ENCODE measurements at places on chromosomes 11 and 22.

DNA sequence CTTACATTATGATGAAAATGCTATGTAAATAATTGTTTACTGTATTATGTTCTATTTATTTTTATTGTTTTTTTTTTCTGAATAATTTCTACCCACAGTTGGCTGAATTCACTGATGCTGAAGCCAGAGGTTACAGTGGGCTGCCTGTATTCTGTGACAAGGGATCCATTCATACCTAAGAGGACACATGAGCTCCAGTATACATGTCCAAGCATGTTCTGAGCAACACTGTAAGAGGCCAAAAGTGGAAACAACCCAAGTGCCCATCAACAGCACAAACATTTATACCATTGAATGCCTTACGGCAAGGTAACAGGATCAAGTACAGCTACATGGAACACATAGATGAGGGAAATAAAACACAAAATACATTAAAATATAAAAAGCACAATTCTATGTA is 1.4 kb upstream of the SRSF8 start:
- peak; percentile 28 for DNase-seq

DNA sequence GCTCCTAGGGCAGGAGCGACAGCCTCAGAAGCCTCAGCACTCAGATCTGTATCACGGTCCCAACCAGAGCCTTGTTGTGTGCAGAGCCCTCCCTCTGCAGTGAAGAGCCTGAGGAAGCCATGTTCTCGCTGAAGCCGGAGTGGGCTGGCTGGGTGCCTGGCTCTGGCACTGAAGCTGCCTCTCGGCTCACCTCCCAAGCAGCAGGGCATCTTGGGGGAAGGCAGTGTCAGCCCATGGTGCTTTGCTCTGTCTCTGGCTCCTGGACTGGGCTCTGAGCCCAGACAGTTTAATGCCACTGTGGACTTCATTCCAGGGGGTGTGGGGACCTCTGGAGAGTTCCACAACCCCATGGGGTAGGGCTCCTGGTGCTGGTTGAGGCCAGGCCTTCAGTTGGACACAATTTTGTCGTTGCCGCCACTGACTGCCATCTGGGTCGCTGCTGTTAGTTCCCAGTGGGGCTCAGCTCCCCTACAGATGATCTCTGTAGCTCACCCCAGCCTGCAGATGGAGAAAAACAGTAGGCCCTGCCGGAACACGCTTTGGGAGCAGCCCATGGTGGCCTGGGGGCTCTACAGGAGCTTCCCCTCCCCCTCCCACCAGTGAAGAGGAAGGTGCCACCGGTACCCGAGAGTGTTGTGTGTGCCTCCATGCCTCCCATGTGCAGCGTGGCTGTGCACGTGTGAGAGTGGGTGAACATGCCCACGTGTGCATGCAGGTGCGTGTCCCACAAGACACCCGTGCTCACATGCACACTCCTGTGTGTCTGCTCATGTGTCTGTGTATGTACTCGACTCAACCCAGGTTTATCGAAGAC is 86.5 kb upstream of the B3GAT1 start:
- DNase-seq, result no peak

GRCh38 chr22:24986816-24987215 is 34.3 kb downstream of the KIAA1671 start:
- no peak for DNase-seq

GRCh38 chr22:46052801-46053562 is 76.0 kb upstream of the WNT7B start:
- peak; percentile 58 for DNase-seq

- peak; percentile 65 for DNase-seq
These were observed 451.3 kb downstream of the TBC1D22A start for GRCh38 chr22:47213571-47214230.

- peak; percentile 85 for DNase-seq
These were observed at the start of gene APOL4 for GRCh38 chr22:36201630-36202319. APOL4 (minus strand) TSS chr22:36201809; CDS start chr22:36201734, 75 bp downstream.

- no peak for DNase-seq
These were observed 88.1 kb upstream of the GAL start for GRCh38 chr11:68596231-68596630.

DNA sequence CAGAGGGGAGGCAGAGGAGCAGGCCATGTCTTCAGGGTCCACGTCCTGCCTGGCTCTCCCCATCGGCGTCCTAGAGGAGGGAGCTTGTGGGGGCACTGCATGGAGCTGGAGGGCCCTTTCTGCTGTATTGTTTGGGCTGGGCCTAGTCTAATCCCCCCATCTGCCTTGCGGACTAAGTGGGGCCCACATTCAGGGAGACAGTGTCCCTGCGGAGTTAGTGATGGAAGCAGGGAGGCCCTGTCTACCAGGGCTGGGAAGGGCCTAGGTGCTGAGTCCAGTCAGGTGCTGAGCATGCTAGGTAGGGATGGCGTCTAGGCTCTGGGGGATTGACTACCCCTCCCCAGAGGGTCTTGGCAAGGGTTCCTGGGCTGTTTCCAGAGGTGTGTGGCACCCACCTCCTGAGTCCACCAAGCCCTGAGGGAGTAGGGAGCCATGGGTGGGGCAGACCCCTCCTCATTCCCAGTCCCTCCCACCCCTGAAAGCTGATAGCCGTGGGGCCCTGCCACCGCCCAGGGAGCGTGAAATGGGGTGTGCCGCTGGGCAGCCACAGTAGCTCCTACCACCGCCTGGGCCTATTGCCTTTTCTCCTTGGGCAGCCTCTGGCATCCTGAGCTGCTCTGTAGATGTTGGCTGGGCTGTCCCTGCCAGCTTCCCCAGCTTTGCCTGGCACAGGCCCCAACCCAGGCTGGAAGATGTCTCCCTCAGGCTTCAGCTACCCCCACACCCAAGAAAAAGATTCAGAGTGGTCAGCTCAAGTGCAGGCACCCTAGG is 1.9 kb upstream of the POLD4 start:
- no peak for DNase-seq

DNA sequence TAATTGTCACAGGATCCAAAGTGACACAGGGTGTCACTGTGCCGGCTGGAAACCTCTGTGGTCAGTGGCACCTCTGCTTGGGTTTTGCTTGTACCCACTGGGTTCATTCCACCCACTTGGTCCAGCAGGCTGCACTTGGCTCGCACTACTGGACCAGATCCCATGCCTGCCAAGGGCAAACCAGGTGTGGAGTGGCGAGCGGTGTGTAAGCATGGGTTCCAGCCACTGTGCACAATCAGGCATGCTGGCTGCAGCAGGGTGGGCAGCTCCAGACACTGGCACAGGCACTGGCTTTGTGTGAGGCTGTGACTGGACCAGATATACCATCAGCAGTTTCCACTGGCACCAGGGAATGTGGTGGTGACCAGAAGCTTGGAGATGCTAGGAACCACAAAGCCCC is 261.4 kb downstream of the KCNA4 start:
- DNase-seq, result no peak

DNA sequence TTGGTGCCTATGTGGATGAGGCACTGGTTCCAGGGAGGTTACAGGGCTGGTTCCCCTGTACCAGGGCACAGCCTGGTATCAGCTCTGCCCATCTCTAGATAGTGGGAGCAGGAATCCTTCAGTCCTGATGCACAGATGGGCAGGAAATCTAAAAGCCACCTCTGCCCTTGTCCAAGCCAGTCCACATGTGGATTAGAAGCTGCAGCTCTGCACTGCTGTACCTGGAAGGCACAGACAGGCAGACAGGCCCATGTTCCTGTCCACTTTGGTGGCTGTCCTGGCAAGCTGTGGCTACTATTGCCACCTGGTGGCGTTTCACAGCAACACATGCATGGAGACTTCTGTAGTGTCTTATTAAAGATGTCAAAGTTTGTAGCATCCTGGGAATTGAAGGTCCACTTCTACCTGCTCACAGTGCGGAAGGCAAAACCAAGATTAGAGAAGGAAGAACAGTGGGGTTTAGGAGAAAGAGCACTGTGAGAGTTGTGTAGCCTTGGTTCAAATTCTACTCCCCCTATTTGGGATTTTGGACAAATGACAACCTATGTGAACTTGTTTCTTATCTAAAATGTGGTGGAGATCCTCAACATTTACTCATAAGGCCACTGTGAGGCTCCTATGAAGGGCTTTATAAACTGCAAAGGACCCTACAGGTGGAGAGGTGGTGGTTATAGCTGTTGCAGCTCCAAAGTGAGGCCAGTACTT is 30.1 kb downstream of the NAV2 start:
- DNase-seq, result peak; percentile 66

DNA sequence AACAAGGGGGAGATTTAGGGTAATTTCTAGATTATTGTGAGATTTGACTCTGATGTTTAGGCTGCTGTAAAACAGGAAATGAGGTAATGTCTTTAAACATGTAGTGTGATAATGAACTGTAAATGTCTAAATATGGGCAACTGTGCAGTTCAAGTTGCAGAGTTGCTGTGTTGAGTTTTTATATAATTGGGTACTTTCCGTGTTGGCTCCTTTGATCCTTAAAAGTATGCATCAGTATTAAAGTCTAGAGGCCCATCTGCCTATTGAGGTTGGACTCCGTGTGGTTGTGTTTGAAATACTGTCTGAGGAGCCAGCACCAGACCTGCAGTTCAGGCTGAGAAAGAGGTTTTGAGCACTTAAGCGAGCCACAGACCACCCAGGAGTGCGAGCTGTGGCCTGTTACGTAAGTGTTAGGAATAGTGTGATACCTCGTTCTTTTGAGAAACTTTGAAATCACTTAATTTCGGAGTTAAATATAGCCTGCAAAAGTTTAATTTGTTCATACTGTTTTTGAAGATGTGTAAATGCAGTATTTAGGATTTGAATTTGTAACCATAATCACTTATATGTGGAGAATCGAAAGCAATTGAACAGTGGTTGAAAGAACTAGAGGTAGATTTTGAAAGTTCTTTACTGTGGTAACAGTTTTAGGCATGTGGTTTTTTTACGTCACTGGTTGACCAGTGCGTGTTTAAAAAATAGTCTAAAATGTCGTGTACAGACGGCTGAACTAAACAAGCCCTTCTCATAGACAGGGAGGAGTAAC is 9.0 kb downstream of the FAM118A start:
- no peak for DNase-seq

GRCh38 chr11:75371949-75372876 is 20.8 kb upstream of the ARRB1 start:
- no peak for DNase-seq

GRCh38 chr11:7612661-7613393 is 60.5 kb downstream of the CYB5R2 start:
- no peak for DNase-seq

GRCh38 chr11:115162919-115163318 is 341.3 kb downstream of the CADM1 start:
- DNase-seq, result no peak

DNA sequence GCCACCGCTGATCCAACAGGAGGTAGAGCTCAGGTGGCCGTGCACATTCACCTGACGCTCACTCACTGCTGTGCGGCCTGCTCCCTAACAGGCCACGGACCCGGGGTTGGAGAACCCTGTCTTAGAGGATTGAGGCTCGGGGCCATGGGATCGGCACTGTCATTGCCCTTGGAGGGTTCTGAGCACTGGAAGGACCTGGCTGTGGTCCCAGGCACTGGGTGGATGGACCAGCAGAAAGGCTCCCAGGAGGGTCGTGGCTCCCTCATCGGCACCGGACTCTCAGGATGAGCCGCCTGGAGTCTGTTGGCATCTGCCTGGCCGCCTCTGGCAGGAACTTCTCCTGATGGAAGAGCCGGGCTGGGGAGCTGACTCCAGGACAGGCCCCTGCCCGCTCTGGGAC is 6.5 kb downstream of the KCNQ1 start:
- DNase-seq, result no peak

DNA sequence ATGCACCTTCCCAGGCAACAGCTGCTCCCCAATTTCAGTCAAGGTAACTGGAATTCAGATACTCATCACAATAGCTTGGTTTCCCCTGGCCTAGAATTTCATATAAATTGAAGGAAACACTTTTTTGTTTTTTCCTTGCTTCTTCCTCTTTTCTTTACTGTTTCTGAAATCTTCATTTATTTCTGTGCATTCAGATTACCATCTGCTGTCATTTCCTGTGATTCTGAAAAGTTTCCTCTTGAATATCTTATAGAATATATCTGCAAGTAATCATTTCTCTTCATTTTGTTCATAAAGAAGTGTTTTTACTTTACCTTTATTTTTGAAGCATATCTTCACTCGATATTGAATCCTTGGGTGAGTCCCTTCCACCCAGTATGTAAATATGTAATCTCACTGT is 85.3 kb downstream of the GAB4 start:
- peak; percentile 5 for DNase-seq

DNA sequence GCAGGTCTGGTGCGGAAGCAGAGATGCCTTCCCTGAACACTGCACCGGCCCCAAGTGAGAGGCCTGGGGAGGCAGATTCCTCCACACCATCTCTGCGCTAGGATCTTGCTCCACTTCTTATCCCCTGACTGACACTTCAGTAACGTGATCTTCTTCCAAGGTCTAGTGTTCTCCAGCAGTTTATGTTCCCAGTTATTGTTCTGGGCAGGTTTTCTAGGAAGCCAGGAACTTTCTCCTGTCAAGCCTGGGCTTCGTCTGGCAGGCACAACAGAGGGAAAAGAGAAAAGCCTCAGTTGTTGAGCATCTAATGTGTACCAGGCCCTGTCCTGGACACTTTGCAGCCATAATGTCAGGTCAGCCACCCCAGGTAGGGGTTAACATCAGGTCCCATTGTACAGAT is 10.5 kb downstream of the CD82 start:
- no peak for DNase-seq

GRCh38 chr22:48101704-48102103 is 1339.3 kb downstream of the TBC1D22A start:
- no peak for DNase-seq

DNA sequence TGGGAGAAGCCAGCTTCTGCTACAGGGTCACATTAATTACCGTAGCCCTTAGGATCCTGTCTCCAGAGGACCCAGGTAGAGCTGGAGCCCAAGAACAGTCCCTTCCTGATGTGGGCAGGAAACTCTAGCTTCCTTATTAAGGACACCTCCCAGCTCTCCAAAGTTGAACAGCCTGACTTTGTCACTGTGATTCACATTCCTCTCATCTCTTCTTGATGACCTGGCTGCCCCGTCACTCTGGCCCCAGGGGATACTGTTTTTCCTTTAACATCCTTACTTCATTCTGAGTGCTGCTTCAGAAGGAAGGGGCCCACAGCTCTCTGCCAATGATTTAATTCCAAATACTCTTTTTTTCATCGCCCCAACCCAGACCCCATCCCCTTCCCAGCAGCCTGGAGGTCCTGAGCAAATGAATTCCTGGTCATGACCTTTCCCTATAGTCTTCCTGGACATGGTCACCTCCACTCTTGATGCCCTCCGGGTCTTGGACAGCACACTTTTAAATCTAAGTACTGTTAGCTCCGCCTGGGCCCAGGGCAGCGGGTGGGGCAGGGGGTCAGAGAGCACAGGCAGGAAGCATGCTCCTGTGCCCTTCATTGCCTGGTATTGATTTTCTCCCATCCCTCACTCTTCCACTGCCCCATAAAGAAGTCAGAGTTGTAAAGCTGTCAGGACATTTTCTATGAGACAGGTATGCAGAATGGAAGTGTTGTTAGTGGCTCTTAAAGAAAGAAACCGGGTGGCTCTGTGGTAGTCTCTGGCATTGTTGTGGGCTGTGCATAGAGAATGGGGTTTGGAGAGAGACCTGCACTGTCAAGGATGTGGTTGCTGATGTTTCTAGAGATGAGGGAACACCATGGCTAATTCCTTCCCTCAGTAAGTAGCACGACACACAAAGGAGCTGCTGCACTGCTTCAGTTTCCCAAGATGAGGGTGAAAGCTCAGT is 22.3 kb upstream of the SPON1 start:
- no peak for DNase-seq
